ENCODE measurements at places on chromosomes 2 and 18.

- DNase-seq = peak; percentile 88
Observed at GRCh38 chr2:168583710-168584521, 127.8 kb downstream of the CERS6 start.

DNA sequence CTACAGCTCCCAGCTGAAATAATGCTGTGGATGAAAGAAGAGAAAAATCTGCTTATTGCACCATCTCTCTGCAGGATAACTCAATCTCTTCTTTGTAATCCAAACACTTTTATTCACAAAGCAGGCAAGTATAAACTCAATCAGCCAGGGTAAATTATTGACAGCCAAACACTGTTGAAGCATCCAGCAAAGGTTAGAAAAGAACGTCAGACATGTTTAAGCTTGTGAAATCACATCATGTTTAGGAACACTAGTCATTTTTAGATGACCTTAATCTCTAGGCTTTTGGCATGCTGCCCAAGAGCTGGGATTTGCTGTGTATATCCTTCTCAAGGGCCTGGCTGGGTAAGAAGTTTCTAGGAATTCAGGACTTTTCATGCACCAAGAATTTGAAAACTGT is 1148.1 kb upstream of the FANCL start:
- no peak for DNase-seq

DNA sequence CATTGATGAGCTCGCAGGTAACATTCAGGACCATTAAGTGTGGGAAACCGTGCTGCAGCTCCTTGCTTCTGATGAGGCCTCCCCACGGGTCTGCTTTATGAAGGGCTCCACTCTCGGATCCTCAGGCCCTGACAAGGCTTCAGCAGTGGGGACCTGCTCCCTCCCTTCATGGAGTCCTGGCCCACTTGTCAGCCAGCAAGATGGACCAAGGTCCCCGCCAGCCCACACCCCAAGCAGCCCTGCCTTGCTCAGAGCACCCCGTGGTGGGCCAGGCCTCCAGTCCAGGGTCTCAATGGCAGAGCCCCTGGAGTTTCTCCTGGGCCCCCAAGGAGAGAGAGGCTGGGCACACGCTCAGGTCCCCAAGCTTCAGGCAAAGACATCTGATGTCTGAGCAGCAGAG is 41.5 kb downstream of the CROCC2 start:
- DNase-seq = no peak

GRCh38 chr2:153509133-153509532 is 30.6 kb upstream of the RPRM start:
- DNase-seq = no peak

GRCh38 chr2:71256421-71256820 is 29.5 kb upstream of the PAIP2B start:
- no peak for DNase-seq

- no peak for DNase-seq
Observed at GRCh38 chr2:16067037-16067406, 126.7 kb downstream of the MYCN start.

DNA sequence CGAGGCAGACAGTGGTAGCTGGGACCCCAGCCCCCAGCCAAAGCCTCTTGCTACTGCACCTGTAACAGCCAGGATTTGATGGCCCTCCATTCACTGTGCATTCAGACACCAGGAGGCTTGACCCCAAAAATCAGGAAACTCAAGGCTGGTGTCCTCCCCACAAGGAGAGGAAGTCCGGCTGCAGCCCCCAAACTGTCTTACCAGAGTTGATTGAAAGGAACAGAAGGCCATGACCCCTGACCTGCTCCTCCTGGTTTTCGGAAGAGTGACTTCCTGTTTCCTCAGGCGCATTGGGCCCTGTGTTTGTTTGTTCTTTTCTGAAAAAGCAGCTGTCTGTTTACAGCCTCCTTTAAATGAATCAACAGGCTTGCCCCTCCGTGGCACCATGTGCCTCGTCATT is 111.6 kb downstream of the RNF144A start:
- no peak for DNase-seq

GRCh38 chr2:40147360-40147759 is 304.5 kb downstream of the SLC8A1 start:
- DNase-seq = no peak

GRCh38 chr2:178874529-178875240 is 67.5 kb upstream of the TTN start:
- DNase-seq = no peak

GRCh38 chr2:168702579-168702978 is 99.9 kb upstream of the NOSTRIN start:
- no peak for DNase-seq

DNA sequence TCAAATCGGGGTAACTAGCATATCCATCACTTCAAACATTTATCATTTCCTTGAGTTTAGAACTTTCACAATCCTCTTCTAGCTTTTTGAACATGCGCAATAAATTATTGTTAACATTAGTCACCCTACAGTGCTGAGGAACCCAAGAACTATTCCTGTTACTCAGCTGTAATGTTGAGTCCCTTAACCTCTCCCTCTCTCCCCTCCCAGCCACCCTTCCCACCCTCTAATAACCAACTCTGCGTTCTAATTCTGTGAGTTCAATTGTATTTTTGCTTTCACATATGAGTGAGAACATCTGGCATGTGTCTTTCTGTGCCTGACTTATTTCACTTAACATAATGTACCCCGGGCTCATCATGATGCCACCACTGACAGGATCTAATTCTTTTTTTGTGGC is 78.6 kb upstream of the RANBP2 start:
- DNase-seq = peak; percentile 97

DNA sequence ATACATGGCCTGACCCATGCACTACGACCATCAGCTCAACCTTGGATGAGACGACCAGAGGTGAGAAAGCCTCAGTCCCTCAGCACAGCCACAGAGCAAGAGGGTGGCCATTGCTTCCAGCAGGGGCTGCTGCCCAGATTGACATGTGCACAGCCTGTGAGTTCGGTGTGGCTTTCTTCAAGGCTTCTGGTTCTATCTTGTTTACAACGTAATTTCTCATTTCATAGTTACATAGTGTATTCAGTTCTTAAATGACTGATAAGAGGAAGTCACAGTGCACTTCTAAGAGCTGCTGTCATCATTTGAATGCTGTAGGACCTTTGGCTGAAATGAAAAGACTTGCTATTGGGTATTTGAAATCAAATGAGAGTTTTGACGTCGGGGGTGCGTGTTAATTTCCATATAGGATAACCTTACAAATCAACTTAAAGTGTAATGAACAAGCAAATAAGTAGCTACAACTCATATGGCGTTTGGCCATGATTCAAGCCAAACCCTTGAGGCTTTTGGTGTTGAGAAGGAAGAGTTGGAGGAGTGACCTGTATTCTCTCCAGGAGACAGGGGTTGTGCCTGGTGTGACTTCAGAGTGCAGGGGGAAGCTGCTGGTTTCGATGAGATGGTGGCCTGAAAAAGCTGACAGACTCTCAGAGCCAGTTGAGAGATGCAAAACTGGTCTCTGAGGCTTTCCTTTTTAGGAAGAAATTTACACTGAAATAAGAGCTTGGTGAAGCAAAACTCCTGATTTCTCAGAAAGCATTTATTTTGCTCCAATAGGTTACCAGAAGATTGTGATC is 51.0 kb downstream of the TSHZ1 start:
- no peak for DNase-seq

- DNase-seq = no peak
Observed at GRCh38 chr2:142865924-142866323, 11.5 kb upstream of the KYNU start.

- DNase-seq = peak; percentile 54
Observed at GRCh38 chr18:13500869-13501542, 225.4 kb downstream of the FAM210A start.

- no peak for DNase-seq
Observed at GRCh38 chr18:37482433-37482832, 83.2 kb downstream of the CELF4 start.

DNA sequence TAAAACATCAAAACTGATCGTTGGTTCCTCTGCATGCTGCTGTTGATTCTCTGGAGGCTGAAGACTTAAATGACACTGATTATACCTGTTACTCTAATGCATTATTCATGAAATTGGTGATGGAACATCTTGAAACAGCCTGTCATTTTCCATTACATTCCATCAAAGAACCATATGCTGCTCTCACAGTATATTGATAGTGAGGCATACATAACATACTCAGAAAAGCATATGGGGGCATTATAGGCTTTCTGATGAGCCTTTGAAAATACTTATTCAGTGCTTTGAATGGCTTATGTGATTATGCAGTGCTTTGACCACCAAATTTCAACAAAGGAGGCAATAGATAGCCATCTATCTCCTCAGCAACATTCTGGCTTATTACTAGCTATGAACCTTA is 392.1 kb downstream of the CDH19 start:
- DNase-seq = no peak

DNA sequence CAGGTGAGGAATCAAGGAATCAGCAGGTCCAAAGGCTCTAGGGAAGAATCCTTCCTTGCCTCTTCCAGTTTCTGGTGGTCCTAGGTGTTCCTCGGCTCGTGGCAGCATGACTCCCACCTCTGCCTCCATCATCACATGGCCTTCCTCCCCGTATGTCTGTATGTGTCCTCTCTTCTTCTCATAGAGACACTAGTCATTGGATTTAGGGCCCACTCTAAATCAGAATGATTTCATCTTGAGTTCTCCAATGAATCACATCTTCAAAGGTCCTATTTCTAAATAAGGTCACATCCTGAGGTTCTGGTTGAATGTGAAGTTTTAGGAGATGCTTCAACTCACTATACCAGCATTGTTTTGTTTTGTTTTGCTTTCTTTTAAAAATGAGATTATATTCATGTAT is 11.1 kb upstream of the AGFG1 start:
- peak; percentile 55 for DNase-seq

- peak; percentile 60 for DNase-seq
Observed at GRCh38 chr2:179440642-179441251, 176.1 kb upstream of the SESTD1 start.

DNA sequence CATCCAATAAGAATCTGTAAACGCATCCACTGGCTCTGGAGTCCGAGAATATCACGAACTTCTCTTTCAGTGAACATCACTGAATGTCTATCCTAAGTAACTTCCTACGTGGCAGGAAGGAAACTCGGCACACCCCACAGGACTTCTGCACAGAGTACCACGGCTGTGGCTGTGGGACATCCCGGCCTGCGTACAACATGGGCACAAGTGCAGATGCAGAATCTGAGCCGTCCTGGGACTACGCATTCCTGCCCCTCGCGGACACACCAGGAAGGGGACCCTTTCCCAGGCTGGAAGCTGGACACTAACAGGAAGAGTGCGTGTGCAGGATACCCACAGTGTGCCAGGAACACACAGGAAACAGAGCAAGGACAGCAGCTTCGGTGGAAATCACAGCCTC is 60.6 kb downstream of the ZNF516 start:
- DNase-seq = no peak

GRCh38 chr2:161199912-161200701 is 39.9 kb downstream of the TANK start:
- DNase-seq = no peak

Measured in fibroblast of mammary gland (primary cell).